NCI-H1436 treated with DMSO at 0.1 percent for 48 hours (cell line): ENCODE measurements at places on chromosomes 1 and 21.

- DNase-seq, result no peak
Observed at GRCh38 chr1:55428231-55428630, 213.1 kb upstream of the USP24 start.

DNA sequence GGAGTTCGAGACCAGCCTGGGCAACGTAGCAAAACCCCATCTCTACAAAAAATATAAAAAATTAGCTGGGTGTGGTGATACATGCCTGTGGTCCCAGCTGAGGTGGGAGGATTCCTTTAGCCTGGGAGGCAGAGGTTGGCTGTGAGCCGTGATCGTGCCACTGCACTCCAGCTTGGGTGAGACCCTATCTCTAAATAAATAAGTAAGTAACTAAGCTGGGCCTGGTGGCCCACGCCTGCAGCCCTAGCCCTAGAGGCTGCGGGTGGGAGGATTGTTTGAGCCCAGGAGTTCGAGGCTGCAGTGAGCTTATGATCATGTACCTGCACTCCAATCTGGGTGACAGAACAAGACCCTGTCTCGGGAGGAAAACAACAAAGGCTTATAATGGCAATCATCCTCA is 4.6 kb downstream of the CLIC4 start:
- no peak for DNase-seq

DNA sequence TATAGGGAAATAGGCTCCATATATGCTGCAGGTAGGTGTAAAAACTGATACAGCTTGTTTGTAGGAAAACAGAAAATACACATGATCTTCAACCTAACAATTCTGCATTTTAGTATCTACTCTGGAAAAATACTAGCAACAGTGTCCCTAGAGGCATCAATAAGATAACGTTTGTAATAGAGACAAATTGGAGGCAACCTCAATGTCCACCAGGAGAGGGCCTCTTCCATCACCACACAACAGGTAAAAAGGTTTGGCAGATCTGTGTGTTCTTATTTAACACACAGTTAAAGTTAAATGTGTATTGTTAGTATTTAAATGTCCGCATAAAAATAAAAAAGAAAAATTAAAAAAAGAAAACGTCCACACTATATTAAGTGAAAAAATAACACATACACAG is 5.4 kb downstream of the EIF2D start:
- DNase-seq, result no peak

GRCh38 chr1:112506306-112506705 is 2.5 kb upstream of the WNT2B start:
- no peak for DNase-seq

DNA sequence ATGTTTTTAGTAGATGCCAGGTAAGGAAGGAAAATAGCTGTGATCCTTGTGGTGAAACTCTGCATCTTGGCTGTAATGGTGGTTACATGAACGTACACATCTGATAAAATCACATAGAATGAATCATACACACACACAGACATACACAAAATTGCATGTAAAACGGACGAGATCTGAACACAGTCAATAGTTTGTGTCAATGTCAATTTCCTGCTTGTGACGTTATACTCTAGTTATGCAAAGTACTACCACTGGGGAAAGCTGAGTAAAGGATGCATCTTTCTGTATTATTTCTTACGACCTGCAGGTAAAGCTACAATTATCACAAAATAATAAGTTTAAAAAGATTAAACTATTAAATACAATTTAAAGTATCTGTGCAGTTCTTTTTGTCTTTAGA is 493.7 kb upstream of the ZP4 start:
- DNase-seq, result no peak

DNA sequence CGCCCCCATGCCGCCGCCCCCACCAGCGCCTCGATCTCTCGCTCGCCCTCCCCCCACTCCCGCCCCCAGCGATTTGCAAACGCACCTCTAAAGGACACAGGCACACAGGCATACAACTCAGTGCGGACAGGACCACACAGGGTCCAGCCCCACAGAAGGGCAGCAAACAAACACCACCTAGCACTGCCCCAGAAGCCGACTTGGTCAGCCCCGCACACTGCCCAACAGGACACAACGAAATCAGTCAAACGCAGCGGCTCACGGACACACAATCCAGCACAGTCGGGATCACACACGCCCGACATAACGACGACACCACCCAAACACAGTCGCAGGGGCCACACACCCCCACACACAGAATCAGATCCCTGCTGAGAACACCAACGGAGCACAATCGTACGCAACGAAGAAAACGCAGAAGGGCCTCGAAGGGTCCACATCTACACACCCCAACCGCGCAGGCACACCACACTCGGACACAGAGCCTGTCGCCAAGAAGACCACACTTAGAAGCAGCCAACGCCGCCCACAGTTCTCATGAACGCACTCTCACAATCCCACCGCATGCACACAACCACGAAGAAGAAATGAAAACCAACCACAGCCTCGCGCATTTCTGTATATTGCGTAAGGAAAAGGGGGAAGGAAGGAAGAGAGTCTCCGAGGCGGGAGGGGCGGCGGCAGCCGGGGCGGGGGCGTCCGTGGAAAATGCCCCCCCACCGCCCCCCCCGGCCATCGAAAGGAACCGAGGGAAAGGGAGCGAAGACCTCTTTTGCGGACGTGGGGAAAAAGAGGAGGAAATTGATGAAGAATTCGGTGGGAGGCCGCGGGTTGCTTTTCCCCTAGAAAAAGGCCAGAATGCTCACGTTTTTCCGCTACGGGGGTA is 481 bp downstream of the TAL1 start:
- no peak for DNase-seq

DNA sequence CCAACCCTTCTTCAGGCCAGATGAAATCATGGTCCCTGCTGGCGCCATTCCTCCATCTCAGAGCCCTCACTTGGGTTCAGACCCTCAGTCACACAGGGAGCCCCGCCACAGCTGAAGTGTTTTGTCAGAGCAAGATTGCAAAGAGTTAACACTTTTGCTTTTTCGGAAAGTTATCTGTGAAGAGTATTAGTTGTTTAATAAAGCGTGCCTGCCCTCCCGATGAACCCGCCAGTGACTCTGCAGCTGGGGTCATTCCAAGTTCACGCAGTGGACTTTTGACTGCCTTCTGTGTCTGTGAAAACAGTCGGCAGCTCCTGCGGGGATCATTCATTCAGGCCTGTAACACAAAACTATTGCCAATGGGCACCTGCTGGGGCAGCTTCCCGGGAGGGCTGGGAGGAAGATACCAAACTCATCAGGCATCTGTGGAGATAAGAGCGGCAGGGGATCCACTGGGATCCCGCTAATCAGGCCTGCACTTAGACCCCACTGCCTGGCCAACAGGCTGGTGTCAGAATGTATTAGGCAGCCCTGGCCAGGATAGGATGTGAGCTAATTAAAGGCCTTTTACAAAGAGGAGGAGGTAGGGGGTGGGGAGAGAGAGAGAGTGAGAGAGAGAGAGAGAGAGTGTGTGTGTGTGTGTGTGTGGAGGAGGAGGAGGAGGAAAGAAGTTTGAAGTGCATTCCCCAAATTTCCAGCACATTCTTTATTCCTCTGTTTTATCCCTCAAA is 184.5 kb downstream of the DHRS3 start:
- DNase-seq, result no peak

DNA sequence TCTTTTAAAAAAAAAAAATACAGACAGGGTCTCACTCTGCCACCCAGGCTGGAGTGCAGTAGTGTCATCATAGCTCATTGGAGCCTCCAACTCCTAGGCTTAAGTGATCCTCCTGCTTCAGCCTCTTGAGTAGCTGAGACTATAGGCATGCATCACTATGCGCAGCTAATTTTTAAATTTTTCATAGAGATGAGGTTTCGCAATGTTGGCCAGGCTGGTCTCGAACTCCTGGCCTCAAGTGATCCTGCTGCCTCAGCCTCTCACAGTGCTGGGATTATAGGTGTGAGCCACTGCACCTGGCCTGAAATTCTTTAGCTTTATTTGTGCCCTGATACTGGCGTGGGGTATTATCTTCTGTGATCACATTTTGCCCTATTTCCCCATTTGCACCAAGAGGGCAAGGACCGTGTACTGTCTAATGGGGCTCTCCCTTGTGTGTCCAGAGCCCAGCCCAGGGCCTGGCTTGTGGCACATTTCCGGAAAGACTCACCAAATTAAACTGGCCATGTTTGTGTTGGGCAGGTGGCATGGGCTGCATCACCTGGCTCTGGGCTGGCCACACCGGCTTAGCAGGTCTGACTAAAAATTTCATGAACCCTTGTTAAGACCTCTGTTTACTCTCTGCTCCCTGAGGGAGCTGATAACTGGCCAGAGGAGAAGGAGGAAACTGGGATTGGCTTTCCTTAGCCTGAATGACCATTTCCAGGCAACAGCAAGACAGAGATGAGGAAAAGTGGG is 32.2 kb downstream of the TRIM62 start:
- no peak for DNase-seq

GRCh38 chr1:241976229-241976628 is 18.7 kb downstream of the BECN2 start:
- DNase-seq, result no peak

GRCh38 chr1:3404301-3404700 is 50.2 kb upstream of the ARHGEF16 start:
- DNase-seq, result no peak

- no peak for DNase-seq
Observed at GRCh38 chr1:36359383-36359782, 26.3 kb downstream of the STK40 start.

DNA sequence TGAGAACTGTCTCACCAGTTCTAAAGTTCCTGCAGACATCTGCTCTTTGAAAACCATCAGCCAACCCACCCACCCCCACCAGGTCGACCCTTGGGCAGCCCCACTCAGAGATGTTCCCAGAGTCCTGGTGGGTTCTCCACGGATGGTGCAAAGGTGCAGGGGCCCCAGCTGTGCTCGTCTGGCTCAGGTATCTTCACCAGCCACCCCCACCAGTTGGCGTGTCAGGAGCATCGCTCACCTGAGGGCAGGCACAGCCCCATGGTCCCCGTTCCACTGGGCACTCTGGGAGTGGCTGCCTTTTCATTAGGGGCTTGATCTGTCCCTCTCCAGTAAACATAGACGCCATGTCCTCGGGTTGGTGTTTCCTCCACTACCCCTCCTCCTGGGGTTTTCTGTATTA is 70.5 kb downstream of the UMODL1 start:
- DNase-seq, result no peak

- no peak for DNase-seq
Observed at GRCh38 chr1:9761855-9762254, 61.9 kb downstream of the CLSTN1 start.

GRCh38 chr1:25977801-25978200 is 20.1 kb downstream of the PAFAH2 start:
- no peak for DNase-seq

GRCh38 chr1:17984583-17984982 is 123.0 kb upstream of the IGSF21 start:
- DNase-seq, result no peak

GRCh38 chr1:181208083-181208482 is 119.6 kb downstream of the IER5 start:
- no peak for DNase-seq

DNA sequence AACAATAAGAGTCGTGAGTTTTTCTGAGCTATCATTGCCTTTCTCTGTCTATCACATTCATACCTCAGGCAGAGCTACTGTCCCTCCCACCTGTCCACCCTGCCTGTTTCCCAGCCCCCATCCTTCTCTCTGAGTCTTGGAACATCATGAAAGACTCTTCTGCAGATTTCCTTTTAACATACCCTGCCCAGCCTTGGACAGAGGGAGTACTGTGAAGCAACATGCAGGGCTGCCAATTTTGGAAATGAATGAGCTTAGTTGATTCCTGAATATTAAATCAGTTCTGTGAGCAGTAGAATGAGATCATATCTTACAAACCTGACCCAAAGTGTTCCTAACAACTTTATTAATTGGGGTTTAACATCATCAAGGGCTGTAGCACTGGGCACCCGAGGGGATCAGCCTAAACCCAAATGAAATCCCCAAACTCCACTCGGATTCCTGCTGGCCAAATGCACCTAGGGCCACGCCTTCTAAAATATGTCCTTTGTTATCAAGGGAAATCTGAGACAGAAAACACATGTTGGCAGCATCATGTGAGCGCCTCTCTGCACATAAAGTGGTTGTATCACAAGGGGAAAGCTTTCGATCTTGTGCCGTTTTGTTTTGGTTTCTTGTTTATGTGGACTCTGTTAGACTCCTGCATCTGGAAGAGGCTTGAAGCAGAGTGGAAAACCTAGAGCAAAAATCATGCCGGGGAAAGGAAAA is 357.6 kb downstream of the KIF26B start:
- DNase-seq, result peak; percentile 48

DNA sequence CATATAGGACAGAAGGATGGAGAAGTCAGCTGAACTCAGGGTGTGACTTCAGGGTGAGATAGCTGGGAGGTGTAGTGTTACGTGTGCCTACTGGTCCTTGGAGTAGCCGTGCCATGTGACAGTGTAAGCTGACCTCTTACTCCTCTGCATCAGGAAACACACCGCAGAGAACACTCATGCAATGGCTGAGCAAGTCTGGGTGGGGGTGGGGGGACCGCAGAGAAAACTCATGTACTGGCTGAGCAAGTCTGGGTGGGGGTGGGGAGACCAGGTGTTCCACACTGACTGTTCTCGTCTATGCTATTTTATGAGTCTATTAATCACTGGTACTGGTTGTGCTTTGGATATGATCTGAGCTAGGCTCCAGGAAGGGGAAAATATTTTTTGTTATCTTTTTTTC is 233.1 kb downstream of the PAPPA2 start:
- no peak for DNase-seq

DNA sequence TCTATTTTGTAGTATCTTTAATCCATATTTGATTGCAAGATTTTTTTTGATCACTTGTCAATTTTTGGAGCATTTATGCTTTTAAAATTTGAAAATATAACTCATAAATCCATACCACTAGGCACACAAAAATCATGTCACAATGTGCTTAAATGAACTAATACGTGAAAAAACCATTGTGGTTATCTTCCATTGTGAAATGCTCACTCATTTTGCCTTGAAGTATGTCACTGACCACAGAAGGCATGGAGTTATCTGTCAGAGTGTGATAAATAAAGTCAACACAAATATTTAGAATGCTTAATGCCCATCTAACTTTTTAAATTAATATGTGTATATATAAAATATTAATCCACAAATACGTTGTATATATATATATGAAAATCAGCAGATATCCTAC is 347.2 kb downstream of the PTPRC start:
- no peak for DNase-seq

DNA sequence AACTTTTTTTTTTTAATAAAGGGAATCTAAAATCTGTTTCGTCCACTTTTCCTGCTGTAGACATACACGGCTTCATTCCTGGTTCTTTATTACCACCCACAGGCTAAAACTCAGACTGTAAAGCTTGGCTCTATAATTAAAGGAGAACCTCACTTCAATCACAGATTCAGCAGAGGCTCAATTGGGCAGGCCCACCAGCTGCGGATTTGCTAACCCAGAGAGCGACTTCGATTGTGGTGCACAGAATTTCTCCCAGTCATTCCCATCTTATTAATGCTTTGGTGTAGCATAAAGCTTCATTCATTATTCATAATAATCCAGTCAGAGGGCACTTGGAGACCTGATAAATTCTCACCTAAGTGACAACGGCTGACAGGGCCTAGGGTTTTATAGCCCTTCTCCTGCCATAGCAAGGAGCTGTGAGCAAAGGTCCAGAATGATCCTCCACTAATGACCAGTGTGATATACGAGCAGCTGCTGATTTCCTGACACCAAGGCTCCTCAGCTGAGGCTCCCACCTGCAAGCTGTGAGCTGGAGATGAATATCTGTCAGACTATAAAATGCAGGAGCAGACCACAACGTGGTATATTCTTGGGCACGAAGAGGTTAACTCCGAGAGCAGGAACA is 149.0 kb downstream of the ATP6V1G3 start:
- DNase-seq, result no peak

GRCh38 chr21:42332557-42333317 is 17.5 kb upstream of the TFF3 start:
- no peak for DNase-seq

- no peak for DNase-seq
Observed at GRCh38 chr1:58844176-58844575, 60.3 kb upstream of the JUN start.
